ENCODE measurements at places on chromosomes 7 and 10.
A peak's percentile ranks its signal among the peaks of the same experiment; 100 is the strongest.

DNA sequence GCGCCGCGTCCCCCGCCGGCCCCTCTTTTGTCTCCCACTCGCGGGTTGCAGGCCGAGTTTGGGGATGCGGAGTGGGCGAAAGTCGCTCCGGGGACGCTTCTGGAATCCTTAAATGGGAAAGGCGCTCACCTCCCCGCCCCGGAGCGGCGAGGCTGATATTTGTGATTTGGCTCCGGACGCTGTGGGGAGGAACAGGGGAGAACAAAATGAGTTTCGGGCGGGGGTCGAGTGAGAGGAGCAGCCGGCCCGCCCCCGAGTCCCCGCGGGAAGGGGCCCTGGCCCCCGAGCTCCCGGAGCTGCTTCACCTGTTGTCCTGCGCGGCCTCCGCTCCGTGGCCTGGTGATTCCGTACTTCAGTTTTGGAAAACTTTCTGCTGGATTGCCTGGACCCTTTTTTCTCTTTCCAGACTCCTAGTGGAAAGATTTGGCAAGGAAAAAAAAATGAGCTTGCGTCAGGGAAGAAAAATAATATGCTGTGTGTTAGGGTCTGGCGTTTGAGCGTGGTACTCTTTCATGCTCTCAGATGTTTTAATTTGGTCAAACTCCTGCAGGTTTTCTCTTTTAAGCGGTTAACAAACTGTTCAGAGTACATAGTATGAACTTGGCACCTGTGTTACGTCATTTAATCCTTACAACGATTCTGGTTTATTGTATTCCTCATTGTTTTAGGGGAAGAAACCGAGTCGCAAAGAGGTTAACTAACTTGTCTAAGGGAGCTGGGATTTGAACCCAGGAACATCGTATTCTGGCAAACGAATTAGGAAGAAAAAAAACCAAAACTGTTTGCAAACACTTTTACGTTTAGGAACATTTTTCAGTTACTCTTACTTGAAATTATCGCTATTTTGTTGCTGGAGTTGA is 924 bp downstream of the BMPR1A start:
- DNase-seq: peak; percentile 25

- DNase-seq: no peak
Observed at GRCh38 chr7:69860486-69860885, 262.2 kb downstream of the AUTS2 start.

GRCh38 chr10:58956926-58957325 is 219.5 kb upstream of the PHYHIPL start:
- DNase-seq: no peak

GRCh38 chr10:80684259-80684658 is 146.6 kb downstream of the SH2D4B start:
- DNase-seq: no peak

DNA sequence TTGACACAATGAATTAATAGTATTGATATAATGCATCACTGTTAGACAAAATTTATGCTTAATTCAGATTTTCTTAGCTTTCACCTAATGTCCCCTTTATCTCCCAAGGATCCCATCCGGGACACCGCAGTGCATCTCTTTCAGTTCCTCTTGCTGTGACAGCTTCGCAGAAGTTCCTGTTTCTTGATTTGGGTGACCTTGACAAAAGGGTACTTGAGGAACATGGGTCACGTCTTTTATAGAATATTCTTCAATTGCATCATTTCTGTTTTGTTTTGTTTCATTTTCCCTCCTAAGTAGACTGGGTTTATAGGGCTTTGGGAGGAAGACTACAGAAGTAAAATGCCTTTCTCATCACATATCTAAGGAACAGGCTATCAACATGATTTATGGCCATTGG is 453.2 kb downstream of the DPP6 start:
- DNase-seq: no peak

GRCh38 chr10:5064656-5065055 is 29.6 kb upstream of the AKR1C3 start:
- DNase-seq: no peak

DNA sequence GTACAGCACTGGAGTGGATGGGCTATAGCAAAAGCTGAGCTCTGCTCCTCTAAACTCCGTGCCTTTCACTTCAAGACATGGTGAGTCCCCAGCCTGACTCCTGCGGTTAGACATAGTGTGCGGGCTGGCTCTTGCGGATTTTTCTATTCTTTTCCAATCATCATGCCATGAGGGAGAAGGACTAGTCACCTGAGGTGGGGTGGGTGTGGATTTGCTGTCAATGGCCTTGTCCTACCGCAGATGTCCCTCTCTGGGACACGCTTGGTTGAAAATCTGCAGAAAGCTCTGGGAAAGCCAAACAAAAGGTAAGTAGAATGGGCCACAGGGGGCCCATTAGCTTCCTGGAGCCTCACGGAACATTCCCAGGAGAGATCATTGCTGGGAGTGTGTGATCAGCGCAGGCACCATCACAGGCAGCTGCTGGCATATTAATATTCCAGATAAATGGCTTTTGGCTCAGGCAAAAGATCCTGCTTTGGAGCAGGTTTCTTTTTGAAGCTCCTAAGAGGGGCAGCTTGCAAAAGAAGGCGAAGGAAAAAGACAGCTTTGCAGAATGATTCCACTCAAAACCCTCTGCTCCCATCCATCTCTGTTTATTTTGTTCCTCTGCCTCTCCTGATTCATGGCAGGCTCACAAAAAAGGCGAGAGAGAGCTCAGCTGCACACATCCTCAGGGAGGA is 509.0 kb upstream of the ZMIZ1 start:
- no peak for DNase-seq

- no peak for DNase-seq
Observed at GRCh38 chr10:77909749-77910375, 16.7 kb downstream of the DLG5 start.

GRCh38 chr7:7675686-7676085 is 35.1 kb downstream of the UMAD1 start:
- DNase-seq: no peak

GRCh38 chr10:49650724-49651034 is 28.8 kb upstream of the C10orf53 start:
- DNase-seq: no peak

- peak; percentile 78 for DNase-seq
Observed at GRCh38 chr10:31242902-31243301, 76.1 kb upstream of the ZEB1 start.

DNA sequence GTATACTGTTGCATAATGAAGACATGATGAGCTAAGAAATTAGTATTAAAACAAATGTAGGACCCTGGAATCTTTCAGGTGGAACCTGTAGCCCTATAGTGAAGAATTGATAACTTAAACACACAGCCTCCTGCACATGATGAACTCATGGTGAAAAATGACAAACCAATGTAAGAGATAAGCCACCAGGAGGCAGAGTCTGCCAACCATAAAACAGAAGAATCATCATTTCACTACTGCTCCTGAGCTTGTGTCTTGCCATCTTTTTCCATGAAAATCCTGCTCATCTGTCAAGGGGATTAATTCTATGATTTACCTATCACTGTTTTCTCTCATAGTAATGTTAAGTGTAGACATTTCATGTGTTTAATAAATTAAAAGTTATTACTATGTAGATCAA is 363.9 kb downstream of the MALRD1 start:
- no peak for DNase-seq

- no peak for DNase-seq
Observed at GRCh38 chr10:96708456-96708855, 11.9 kb downstream of the PIK3AP1 start.

- no peak for DNase-seq
Observed at GRCh38 chr7:146982482-146982881, 865.9 kb downstream of the CNTNAP2 start.

GRCh38 chr7:50206453-50207250 is 97.9 kb upstream of the IKZF1 start:
- DNase-seq: peak; percentile 86

DNA sequence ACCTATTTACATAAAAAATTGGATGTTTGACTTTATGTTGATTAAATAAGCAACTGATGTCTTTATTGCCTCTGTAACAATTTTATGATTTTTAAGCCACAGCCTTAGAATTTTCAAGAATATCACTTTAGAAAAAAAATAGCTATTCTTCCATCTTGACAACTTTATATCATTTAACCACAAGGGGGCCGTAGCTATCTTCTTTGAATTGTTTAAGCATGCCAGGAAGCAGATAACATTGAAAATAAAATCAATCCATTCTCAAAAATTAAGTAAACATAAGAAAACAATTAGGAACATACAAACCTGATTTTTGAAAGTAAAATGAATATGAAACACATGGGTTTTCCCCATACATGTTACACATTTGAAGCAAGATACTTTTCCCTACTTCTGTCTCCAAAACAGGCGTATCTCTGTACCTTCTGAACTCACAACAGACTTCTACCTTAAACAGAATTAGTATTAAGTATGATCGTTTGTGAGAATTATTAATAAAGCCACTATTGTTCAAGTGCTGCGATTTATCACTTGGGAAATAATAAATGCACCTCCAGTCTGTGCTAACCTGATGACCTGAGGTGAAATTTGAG is 209.0 kb downstream of the CACNA2D1 start:
- no peak for DNase-seq

DNA sequence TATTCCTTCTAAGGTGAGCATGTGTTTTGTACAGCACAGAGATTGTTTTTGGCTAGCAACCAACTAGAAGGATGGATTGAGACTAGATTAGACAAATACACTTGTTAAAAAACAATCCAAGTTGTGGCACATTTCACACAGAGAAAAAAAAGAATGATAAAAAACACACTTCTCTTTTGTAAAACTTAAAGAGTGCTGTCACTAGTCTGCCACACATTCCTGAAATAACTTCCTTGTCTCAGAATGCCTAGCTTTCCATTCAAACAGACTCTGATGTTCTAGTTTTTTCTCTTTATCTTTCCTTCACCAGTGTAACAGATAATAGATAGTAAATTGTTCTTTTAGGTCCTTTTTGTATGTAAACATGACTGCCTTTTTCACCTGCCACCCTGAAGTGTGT is 11.4 kb downstream of the DLD start:
- DNase-seq: no peak

GRCh38 chr10:19194866-19195265 is 146.3 kb downstream of the MALRD1 start:
- DNase-seq: no peak

DNA sequence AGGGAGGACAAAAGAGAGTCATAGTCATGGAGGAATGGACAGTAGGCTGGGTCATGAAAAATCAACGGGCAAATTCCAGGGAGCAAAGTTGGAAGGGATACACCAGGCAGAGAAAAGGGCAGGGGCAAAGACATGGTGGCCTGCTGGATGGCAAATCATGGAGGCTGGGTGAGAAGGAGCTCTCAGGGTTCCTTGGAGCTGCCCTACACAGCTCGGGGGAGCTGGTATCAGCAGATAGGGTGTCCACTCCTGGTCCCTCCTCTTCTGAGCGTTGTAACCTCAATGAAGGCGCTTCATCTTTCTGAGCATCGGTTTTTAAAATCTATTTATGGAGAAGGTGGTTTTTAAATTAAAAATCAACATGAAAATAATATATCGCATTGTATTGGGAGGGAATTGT is 27.9 kb upstream of the EIF5AL1 start:
- DNase-seq: no peak

DNA sequence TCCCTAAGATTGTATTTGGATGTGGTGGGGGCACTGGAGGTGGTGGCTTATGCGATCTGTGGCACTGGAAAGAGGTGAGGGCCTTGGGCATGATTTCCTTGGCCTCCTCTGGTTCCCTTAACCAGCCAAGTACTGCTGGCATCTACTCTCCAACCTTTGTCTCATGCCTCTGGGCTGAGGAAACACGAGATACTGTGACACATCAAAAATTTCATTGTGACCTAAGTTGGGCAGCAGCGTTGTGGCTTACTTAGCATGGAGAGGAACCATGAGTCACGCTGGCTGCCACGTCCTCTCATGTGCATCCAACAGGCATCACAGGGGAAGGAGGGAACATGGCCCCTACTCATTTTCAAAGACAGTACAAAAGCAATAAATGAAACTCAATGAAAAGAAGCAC is 29.7 kb upstream of the GSDME start:
- peak; percentile 61 for DNase-seq

DNA sequence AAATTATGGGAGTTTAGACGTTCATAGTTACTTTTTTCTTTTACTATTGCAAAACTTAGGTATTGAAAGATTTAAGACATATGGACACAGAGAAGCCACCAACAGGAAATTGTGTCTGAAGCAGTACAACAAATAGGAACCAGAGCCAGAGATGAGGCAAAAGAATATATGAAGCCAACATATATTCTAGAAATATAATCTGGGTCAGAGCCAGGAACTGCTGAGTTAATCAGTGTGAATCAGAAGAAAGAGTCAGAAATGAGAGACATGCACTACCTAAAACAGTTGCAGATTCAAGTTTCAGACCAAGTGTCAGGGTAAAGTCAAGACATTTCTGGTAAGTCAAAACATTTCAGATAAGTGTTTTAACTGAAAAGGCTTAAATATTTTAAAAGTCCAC is 67.7 kb downstream of the DGKB start:
- no peak for DNase-seq

- DNase-seq: peak; percentile 56
Observed at GRCh38 chr7:43302211-43302711, 189.8 kb downstream of the HECW1 start.

- no peak for DNase-seq
Observed at GRCh38 chr10:28897617-28898464, 220.5 kb downstream of the BAMBI start.

DNA sequence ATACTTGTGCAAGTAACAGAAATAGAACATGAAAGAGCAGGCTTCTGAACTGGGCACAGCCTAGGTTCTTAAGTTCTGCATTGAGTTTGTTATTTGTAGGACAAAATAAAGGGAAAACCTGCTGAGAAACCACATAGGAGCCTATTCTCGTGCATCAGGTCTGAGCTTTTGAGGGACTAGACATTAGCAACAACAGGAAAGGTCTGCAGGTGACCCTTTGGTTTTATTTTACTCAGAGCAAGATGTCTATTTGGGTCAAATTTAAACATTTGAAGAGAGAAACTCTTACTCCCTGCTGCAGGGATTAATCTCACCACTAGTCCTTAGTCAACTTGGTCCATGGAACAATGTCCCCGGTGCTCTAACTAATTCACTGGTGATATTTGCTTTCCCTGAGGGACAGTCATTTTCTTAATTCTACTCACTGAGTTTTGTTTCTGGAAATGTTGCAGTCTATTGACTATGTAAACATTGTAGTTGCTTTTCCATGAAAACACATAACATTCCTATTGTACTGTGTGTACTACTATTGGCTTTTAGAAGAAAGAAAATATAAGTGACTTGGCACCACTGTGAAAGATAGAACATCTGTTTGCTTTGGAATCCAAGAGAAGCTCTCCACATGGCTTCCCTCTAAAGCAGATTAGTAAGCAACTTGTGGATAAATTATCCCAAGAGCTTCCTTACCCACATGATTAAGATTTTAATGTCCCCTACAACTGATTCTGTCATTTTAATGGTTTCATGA is 108.2 kb downstream of the CHRM2 start:
- DNase-seq: no peak

GRCh38 chr7:100367676-100368613 is 5.3 kb upstream of the PILRA start:
- DNase-seq: no peak

Data from activated CD4-positive, alpha-beta T cell treated with anti-CD3 and anti-CD28 coated beads for 36 hours (primary cell).